SJSA1 (cell line): ENCODE measurements at places on chromosomes 12 and 14. TPM values are rescaled to one million over a fixed set of nuclear protein-coding genes. Genes with fewer than 3 reads are reported as not detected.
A peak's percentile ranks its signal among the peaks of the same experiment; 100 is the strongest.

SERPINA1 gene
- 3.9 and 6.9 TPM in 2 replicates for total RNA-seq

NKX2-1 gene
- not detected in 2 replicates for total RNA-seq

TAS2R8 gene
- total RNA-seq, result not detected in 2 replicates

GRCh38 chr14:36940476-36940875, 231.9 kb downstream of the SLC25A21 start:
- no peak for DNase-seq
- H3K27ac ChIP-seq, result no peak overlapping the region
- no peaks in the 10 kb centered on the region for H3K27me3 ChIP-seq

DNA sequence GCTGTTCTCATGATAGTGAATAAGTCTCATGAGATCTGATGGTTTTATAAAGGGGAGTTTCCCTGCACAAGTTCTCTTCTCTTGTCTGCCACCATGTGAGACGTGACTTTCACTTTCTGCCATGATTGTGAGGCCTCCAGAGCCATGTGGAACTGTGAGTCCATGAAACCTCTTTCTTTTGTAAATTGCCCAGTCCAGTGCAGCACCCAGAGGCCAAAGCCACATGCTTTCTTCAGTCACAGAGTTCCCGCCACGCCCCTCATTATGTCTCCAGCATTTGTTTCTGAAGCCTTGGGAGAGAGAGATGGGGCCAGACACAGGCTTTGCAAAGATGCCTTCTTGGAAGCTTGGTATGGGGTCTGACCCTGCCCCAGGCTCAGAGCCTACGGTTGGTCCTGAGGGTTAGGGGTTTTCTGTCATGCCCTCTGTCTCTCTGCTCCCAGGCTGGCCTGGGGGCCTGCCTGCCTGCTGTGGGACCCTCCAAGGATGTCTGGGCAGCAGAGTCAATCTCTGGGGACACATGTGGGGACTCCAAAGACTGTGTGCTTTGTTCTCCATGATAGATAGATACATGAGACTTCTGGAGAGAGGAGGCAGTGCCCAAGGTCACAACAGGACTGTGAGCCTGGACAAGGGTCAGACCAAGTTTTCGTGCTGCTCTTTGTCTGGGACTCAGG, 114.1 kb upstream of the PRMT8 start:
- no peak overlapping the region for H3K27ac ChIP-seq
- no peak for DNase-seq
- H3K4me1 ChIP-seq, result no peaks in the 10 kb centered on the region
- peaks cover 21% of the 10 kb centered on the region for H3K27me3 ChIP-seq
- H3K4me3 ChIP-seq, result no peak overlapping the region

DNA sequence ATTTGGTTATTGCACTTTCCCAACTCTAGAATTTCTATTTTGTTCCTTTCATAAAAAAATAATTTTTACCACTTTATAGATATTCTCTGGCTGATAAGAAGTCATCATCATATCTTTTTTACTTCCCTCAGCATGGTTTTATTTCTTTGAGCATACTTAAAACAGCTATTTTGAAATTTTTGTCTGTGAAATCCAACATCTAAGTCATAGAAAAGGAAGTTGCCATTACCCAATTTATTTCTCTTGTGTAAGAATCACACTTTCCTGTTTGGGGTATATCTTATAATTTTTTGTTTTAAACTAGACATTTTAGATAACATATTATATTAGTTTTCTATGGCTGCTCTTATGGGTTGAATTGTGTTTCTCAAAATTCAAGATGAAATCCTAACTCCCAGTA, 400.2 kb upstream of the OR4E1 start:
- no peaks in the 10 kb centered on the region for H3K36me3 ChIP-seq
- H3K27ac ChIP-seq, result no peak overlapping the region
- no peaks in the 10 kb centered on the region for H3K27me3 ChIP-seq
- DNase-seq, result no peak
- H3K4me1 ChIP-seq, result no peaks in the 10 kb centered on the region
- no peak overlapping the region for H3K4me3 ChIP-seq

GRCh38 chr14:93033084-93033982, 82.4 kb downstream of the ITPK1 start:
- peaks cover 100% of the 10 kb centered on the region for H3K4me1 ChIP-seq
- H3K27ac ChIP-seq, result peak overlapping the region; percentile 67
- peak; percentile 82 for DNase-seq

ZNF385A gene
- 0.31 and 0.42 TPM in 2 replicates for total RNA-seq

- no peaks in the 10 kb centered on the region for H3K4me1 ChIP-seq
- no peak overlapping the region for H3K4me3 ChIP-seq
- no peak overlapping the region for H3K27ac ChIP-seq
- no peaks in the 10 kb centered on the region for H3K36me3 ChIP-seq
- H3K27me3 ChIP-seq, result no peaks in the 10 kb centered on the region
- no peak for DNase-seq
Observed at GRCh38 chr12:126480451-126480850, 1415.2 kb downstream of the AACS start.

GRCh38 chr12:49626169-49626835, 2.9 kb downstream of the PRPF40B start:
- no peaks in the 10 kb centered on the region for H3K36me3 ChIP-seq
- H3K27ac ChIP-seq, result no peak overlapping the region
- no peak overlapping the region for H3K4me3 ChIP-seq
- DNase-seq, result no peak
- H3K27me3 ChIP-seq, result no peaks in the 10 kb centered on the region
- peaks cover 29% of the 10 kb centered on the region for H3K4me1 ChIP-seq

DNA sequence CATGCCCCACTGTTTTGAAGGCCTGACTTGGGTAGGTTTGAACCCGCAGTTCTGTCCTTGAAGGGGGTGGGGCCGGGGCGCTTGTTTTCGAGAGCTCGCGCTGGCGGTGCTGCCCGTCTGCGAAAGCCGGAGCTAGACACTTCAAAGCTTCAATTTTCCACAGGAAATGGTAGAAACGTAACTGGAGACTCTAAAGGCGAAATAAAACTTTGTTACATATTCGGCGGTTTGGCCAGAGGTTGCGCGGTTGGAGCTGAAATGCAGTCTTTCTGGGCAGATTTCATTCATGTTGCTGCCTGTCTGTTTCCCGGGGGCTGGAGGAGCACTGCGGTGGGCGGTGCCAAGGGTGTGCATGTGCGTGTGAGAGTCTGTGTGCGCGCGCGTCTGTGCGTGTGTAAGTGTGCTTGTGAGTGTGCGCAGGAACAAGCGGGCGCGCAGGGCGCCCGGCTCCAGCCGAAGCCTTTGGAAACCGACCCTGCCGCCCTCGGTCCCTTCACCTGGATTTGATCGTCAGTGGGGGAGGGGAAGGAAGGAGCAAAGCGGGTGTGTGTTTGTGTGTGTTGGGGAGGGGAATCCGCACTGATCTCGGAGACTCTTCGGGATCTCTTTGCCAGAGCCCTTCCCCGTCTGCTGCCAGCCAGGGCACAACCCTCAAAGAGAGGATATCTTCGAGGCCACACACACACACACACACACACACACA, 227.7 kb upstream of the CRY1 start:
- DNase-seq, result no peak
- peaks cover 34% of the 10 kb centered on the region for H3K4me1 ChIP-seq
- H3K27me3 ChIP-seq, result peaks cover 60% of the 10 kb centered on the region
- H3K36me3 ChIP-seq, result no peaks in the 10 kb centered on the region
- H3K27ac ChIP-seq, result no peak overlapping the region

GUCY2C gene
- total RNA-seq, result not detected in 2 replicates

DNA sequence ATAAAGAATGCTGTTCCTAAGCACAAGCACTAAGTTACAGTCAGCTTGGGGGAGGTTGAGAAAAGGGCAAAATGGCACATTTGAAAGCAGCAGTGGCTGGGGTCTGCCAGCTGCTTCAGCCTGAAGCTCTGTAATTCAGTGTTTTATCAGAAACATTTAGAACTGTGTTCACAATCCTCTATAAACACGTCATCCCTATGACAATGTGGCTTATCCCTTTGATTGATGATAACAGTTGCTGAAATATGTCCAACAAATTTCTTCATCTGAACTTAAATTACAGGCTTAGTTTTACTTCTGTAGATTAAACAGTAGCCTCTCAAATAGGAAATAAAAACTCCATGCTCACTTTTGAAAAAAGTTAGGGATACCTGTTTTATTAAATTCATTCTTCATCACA, 108.8 kb downstream of the VEZT start:
- H3K4me3 ChIP-seq, result no peak overlapping the region
- no peaks in the 10 kb centered on the region for H3K27me3 ChIP-seq
- no peak for DNase-seq
- peaks cover 55% of the 10 kb centered on the region for H3K4me1 ChIP-seq

GRCh38 chr12:92121826-92122225, 23.8 kb downstream of the BTG1 start:
- no peak overlapping the region for H3K27ac ChIP-seq

- H3K4me3 ChIP-seq, result no peak overlapping the region
- H3K27ac ChIP-seq, result no peak overlapping the region
- H3K27me3 ChIP-seq, result no peaks in the 10 kb centered on the region
- H3K36me3 ChIP-seq, result no peaks in the 10 kb centered on the region
- H3K4me1 ChIP-seq, result peaks cover 11% of the 10 kb centered on the region
Observed at GRCh38 chr12:50314636-50315312, 31.5 kb upstream of the LIMA1 start.

GRCh38 chr12:106586803-106587684, 4.2 kb downstream of the RFX4 start:
- H3K4me3 ChIP-seq, result no peak overlapping the region
- H3K36me3 ChIP-seq, result no peaks in the 10 kb centered on the region
- no peak overlapping the region for H3K27ac ChIP-seq
- DNase-seq, result no peak
- H3K4me1 ChIP-seq, result peaks cover 10% of the 10 kb centered on the region
- peaks cover 87% of the 10 kb centered on the region for H3K27me3 ChIP-seq

LRRIQ1 gene
- total RNA-seq, result not detected in 2 replicates

GRCh38 chr12:68477261-68477772, 133.4 kb upstream of the RAP1B start:
- no peaks in the 10 kb centered on the region for H3K36me3 ChIP-seq
- no peak for DNase-seq
- no peaks in the 10 kb centered on the region for H3K27me3 ChIP-seq
- H3K27ac ChIP-seq, result no peak overlapping the region
- H3K4me3 ChIP-seq, result no peak overlapping the region

FITM1 gene
- 1.8 TPM in 1 of 2 replicates, not detected in the other for total RNA-seq

DNA sequence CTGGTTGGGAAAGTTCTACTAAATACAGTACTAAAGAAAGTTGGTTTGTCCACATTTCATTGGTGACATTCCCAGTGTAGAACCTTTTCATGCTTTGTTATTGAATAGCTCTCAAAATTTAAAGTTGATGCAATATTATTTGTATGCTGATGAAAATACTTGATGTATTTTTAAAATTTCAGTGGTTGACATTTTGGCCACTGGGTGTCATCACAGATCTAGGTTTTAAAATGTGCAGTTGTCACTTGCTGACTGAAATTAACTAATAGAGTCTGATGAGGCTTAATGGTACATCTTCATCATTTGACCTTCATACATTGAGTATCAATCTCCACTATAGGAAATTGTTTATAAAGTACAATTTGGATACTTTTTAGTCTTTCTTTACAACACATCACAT, 37.1 kb downstream of the CMAS start:
- H3K27me3 ChIP-seq, result no peaks in the 10 kb centered on the region
- no peak overlapping the region for H3K4me3 ChIP-seq
- H3K4me1 ChIP-seq, result no peaks in the 10 kb centered on the region
- H3K36me3 ChIP-seq, result no peaks in the 10 kb centered on the region

GRCh38 chr12:65199604-65200003, 30.2 kb downstream of the LEMD3 start:
- H3K4me3 ChIP-seq, result no peak overlapping the region
- H3K27me3 ChIP-seq, result no peaks in the 10 kb centered on the region
- H3K4me1 ChIP-seq, result peaks cover 7% of the 10 kb centered on the region; the same call in 1 of the 2 replicates

GRCh38 chr12:537772-538171, 78.0 kb downstream of the B4GALNT3 start:
- H3K4me3 ChIP-seq, result no peak overlapping the region
- H3K27me3 ChIP-seq, result no peaks in the 10 kb centered on the region
- 0 out of 2 replicates have a peak, but pooled peaks cover 3% of the 10 kb centered on the region for H3K4me1 ChIP-seq

GARIN6 gene
- total RNA-seq, result not detected in 2 replicates

DNA sequence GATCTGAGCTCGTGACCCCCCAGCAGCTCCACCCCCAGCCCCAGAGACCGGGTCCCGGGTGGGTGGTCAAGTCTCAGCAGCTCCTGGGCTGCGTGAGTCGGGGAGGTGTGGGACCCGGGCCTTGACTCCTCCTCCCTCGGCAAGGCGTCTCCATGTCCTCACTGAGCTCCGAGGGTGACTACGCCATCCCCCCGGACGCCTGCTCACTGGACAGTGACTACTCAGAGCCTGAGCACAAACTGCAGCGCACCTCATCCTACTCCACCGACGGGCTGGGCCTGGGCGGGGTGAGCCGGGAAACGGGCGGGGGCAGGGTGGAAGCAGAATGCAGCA, 28.1 kb downstream of the PIGH start:
- no peak for DNase-seq
- H3K27ac ChIP-seq, result no peak overlapping the region
- no peaks in the 10 kb centered on the region for H3K36me3 ChIP-seq
- no peaks in the 10 kb centered on the region for H3K27me3 ChIP-seq
- no peak overlapping the region for H3K4me3 ChIP-seq
- no peaks in the 10 kb centered on the region for H3K4me1 ChIP-seq

DNA sequence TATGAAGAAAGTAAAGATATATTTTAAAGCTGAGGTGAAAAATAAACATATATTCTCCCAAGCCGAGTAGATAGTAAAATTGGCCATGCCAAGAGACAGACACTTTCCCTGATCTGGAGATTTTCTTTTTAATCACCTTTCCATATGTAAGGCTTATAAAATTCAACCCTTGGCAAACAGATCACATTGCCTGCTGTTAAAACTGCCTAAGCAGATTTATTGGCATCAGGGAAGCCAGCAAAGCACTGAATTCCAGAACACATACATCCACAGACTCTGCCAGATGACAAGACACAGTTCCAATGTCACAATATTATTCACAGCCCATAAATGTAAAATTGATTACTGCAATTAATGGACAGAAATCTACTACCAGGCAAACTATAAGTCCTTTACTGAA, 78.2 kb upstream of the GARIN2 start:
- no peak for DNase-seq
- no peaks in the 10 kb centered on the region for H3K36me3 ChIP-seq
- no peaks in the 10 kb centered on the region for H3K4me1 ChIP-seq
- no peak overlapping the region for H3K4me3 ChIP-seq
- H3K27ac ChIP-seq, result no peak overlapping the region
- no peaks in the 10 kb centered on the region for H3K27me3 ChIP-seq

- H3K4me1 ChIP-seq, result no peaks in the 10 kb centered on the region
- no peak overlapping the region for H3K27ac ChIP-seq
- no peaks in the 10 kb centered on the region for H3K36me3 ChIP-seq
- H3K27me3 ChIP-seq, result no peaks in the 10 kb centered on the region
Observed at GRCh38 chr12:30440826-30441602, 254.7 kb downstream of the IPO8 start.

- no peak overlapping the region for H3K4me3 ChIP-seq
- no peaks in the 10 kb centered on the region for H3K36me3 ChIP-seq
- H3K27ac ChIP-seq, result no peak overlapping the region
- H3K27me3 ChIP-seq, result peaks cover 3% of the 10 kb centered on the region; the same call in 1 of the 2 replicates
- no peak for DNase-seq
Observed at GRCh38 chr12:47843226-47843980, 23.7 kb upstream of the HDAC7 start.

- no peaks in the 10 kb centered on the region for H3K4me1 ChIP-seq
- no peak overlapping the region for H3K4me3 ChIP-seq
- no peak overlapping the region for H3K27ac ChIP-seq
- H3K36me3 ChIP-seq, result no peaks in the 10 kb centered on the region
- DNase-seq, result no peak
Observed at GRCh38 chr14:95895720-95896119, 19.1 kb downstream of the TUNAR start.
